Fibroblast of skin of abdomen (primary cell): ENCODE measurements at places on chromosomes 7 and 10.

DNA sequence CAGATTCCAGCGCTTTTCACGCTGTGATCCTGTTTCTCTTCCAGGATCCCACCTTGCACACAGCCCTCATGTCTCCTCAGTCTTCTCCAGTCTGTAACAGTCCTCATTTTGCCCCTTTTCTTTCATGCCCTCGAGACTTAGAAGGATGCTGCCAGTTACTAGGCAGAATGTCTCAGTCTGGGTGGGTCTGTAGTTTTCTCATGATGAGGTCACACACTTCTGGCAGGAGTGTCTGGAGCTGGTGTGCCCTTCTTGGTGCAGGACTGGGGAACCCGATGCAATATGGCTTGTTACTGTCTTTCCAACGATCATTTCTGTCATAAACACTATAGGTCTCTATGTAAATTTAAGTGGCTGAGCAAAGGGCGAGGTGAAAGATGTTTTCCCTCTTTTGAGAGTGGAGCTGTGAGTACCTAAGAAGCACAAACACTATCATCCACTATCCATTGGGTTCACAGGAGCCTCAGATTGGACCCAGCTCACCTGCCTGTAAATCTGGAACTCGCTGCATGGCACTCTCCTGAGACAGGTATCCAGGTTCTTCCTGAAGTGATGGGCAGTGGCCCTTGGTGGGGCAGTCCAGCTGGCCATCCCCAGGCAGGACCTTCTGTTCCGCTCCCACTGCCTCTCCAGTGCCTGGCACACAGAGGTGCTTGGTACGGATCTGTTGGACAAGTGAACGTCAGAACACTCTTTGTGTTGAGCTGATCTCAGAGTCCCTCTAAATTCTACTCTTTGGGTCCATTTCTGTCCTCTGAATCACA, 64.3 kb upstream of the ZNF32 start:
- no peak for DNase-seq

DNA sequence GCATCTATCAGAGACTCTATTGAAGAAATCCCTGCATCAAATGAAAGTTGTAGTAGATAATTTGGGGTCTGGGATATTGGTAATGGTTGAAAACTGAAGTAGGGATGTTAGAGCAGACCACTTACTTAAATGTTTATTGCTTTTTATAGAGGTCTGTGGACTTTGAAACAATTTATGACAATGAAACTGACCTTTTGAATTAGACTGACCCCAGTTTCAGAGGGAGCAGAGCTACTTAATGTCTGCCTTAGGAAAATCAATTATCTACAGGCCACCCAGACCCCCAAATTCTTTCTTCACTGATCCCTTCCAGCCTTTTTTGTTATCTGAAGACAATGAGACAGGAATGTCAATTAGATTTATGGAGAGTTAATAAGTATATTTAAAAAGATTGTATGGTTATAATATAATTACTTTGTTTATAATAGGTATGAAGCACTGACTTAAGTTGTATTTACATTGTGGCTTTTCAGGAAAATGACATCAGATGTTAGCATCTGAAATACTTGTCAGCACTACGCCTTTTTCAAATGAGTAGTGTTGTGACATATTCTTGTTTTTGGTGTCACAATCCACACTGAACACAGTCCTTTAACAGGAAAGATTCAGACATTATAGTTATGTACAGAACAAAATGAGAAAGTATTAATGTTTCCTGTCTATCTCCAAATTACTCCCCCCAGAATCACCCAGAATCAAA, 13.9 kb downstream of the MGAM2 start:
- no peak for DNase-seq

DNA sequence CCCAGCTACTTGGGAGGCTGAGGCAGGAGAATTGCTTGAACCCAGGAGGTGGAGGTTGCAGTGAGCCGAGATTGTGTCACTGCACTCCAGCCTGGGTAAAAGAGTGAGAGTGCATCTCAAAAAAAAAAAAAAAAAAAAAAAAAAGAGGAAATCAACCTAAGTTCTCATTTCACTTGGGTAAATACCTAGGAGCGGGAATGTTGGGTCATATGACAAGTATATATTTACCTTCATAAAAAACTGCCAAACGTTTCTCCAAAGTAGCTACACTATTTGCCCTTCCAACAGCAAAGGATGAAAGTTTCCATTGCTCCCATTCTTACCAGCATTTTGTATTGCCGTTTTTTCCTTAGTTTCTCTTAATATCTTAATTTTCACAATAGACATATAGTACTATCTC, 9.8 kb downstream of the P4HA1 start:
- no peak for DNase-seq

GRCh38 chr10:67735430-67735829, 39.4 kb upstream of the CTNNA3 start:
- no peak for DNase-seq

- no peak for DNase-seq
Observed at GRCh38 chr7:43217055-43217454, 104.6 kb downstream of the HECW1 start.

DNA sequence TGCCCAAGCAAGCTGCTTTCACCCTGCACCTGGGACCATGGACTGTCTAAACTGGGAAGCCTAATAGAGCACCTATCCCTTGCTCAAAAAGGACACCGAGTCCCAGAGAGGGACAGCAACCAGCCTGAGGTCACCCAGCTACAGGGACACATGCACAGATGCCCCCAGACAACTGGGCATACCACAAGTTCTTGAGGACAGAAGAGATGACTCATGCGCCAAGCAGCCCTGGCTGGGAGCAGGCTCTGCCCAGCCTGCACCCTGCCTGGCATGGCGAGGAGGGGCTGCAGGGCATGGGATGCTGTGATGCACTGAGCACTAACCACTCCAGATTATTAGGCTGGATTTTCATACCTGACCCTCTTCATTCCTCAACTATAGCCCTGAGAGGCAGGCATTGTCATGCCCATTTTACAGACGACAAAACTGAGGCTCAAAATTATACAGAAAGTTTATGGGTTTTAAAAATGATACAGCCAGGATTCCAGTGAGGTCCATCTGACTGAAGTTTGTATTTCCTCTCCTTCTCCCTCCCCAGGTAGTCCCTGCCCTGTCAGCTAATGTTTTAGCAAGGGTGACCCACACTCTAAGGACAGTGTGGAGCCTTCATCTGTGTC, 289.3 kb upstream of the ZMIZ1 start:
- DNase-seq: no peak
